ENCODE measurements at places on chromosomes 11 and 22. TPM values are rescaled to one million over a fixed set of nuclear protein-coding genes. Genes with fewer than 3 reads are reported as not detected.

ZBED5 gene
- 53.9 TPM for total RNA-seq

PKDREJ gene
- 0.20 TPM for total RNA-seq

GRCh38 chr11:28566339-28567089, 458.3 kb downstream of the METTL15 start:
- H3K36me3 ChIP-seq, result no peaks in the 10 kb centered on the region
- no peaks in the 10 kb centered on the region for H3K4me1 ChIP-seq
- H3K27me3 ChIP-seq, result no peaks in the 10 kb centered on the region
- DNase-seq, result no peak
- no peak overlapping the region for H3K4me3 ChIP-seq
- no peak overlapping the region for H3K27ac ChIP-seq

- H3K4me1 ChIP-seq, result no peaks in the 10 kb centered on the region
- no peaks in the 10 kb centered on the region for H3K36me3 ChIP-seq
- H3K27me3 ChIP-seq, result no peaks in the 10 kb centered on the region
- no peak for DNase-seq
Measured at GRCh38 chr11:82631722-82632630, 101.7 kb downstream of the FAM181B start.

GRCh38 chr11:120025606-120026335, 112.1 kb downstream of the TRIM29 start:
- H3K4me3 ChIP-seq, result no peak overlapping the region
- H3K36me3 ChIP-seq, result no peaks in the 10 kb centered on the region
- no peak for DNase-seq

DNA sequence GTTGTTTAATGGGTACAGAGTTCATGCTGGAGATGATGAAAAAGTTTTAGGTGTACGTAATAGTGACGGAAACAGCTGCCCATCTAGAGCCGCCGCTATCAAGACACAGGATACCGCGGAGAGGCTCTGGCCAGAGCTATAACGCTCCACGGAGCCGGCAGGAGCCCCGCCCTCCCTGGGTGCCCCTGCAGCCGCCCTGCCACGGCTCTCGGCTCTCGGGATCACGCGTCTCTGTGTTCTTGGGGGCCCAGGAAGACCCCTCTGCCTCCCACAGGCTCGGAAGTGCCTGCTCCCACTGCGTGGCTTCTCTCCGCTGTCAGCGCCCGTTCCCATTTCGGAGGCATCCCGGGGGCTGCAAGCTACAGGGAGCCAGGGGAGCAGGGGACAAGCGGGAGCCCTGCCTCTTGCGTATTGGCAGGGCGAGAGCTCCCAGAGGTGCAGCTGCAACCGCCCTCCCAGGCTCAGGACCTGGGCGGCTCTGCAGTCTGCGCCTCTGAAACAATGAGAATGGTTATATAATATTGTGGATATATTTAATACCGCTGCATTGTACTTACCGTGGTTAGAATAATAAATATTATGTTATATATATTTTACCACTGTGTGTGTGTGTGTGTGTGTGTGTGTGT, 13.7 kb downstream of the GLYATL2 start:
- no peak overlapping the region for H3K27ac ChIP-seq
- DNase-seq, result no peak
- no peaks in the 10 kb centered on the region for H3K27me3 ChIP-seq
- H3K4me3 ChIP-seq, result no peak overlapping the region
- no peaks in the 10 kb centered on the region for H3K4me1 ChIP-seq
